ENCODE measurements at places on chromosomes 16 and 17. TPM values are rescaled to one million over a fixed set of nuclear protein-coding genes. Genes with fewer than 3 reads are reported as not detected.

The NPIPA8 gene
- 0.51 TPM for total RNA-seq

The CDK5RAP3 gene
- 286 TPM for total RNA-seq

The DPEP3 gene
- total RNA-seq, result 0.29 TPM

The PLA2G15 gene
- total RNA-seq, result 8.6 TPM

The FBXO39 gene
- total RNA-seq, result 0.22 TPM
